ENCODE measurements at places on chromosomes 7 and 10.
A peak's percentile ranks its signal among the peaks of the same experiment; 100 is the strongest.

DNA sequence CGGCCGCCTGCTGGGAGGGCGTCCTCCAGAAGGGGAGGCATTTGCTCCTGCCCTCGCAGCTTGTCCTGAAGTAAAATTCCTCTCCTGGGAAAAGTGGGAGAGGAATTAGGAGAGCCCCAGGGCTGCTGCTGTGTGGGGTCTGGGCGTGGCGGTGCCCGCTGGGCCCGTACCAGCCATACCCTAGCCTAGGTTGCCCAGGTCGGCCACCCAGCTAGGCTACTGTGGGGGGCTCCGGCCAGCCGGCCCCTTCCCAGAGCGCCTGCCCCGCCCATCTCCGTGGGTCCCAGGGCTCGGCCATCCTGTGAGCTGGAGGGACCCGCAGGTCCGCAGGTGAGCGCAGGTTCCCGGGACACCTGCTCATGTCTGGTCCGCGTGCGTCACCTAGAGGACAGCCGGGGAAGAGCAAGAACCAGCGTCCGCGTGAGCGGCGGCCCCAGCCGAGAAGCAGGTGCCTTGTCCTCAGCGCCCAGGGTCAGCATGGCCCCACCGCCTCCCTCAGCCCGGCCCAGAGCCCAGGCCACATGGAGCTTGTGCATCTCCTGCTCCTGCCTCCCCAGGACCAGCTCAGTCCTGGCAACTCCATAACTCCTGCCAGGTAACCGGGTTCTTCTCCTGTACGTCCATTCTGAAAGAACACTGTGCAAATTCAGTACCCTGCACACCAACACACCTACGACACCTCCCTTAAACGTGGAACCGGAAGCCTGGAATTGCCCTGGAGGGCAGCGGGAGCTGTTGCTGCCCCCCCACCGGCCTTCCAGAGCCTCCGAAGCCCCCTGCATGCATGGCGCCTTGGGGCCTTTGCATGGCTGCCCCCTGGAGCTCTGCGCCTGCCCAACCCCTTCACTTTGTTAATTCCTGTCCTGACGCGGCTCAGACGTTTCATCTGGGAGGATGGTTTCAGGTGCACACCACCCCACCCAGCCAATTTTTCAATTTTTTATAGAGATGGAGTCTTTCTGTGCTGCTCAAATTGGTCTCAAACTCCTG is 22.8 kb upstream of the FOXL3 start:
- no peak for DNase-seq

DNA sequence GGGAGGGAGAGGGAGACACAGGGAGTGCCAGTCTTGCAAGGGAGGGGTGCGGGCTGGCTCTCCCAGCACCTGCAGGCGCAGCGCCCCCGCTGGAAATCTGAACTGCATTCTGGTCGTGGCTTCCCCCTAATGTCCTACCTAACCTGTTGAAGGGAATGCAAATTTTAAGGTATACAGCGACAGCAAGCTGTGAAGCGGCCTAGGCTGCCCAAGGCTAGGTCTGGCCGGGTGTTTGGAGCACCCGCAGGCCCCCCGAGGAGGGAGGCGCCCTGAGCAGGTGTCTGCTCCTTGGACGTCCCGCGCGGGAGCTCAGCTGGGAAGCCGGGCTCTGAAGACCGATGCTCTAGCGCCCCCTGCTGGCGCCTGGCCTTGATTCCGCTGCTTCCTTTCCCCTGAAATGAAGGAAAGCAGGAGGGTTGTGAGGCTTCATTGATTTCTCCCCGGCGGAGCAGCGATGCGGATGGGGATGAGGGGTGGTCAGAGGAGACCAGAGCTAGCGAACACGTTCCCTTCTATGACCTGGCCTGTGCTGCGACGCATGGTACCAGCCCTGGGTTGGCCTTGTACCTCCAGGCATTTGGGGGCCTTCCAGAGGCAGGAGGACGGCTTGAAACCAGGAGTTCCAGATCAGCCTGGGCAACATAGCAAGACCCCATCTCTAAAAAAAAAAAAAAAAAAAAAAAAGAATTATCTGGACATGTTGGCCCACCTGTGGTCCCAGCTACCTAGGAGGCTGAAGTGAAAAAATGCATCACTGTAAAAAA is 601.3 kb downstream of the GALNT17 start:
- peak; percentile 48 for DNase-seq

DNA sequence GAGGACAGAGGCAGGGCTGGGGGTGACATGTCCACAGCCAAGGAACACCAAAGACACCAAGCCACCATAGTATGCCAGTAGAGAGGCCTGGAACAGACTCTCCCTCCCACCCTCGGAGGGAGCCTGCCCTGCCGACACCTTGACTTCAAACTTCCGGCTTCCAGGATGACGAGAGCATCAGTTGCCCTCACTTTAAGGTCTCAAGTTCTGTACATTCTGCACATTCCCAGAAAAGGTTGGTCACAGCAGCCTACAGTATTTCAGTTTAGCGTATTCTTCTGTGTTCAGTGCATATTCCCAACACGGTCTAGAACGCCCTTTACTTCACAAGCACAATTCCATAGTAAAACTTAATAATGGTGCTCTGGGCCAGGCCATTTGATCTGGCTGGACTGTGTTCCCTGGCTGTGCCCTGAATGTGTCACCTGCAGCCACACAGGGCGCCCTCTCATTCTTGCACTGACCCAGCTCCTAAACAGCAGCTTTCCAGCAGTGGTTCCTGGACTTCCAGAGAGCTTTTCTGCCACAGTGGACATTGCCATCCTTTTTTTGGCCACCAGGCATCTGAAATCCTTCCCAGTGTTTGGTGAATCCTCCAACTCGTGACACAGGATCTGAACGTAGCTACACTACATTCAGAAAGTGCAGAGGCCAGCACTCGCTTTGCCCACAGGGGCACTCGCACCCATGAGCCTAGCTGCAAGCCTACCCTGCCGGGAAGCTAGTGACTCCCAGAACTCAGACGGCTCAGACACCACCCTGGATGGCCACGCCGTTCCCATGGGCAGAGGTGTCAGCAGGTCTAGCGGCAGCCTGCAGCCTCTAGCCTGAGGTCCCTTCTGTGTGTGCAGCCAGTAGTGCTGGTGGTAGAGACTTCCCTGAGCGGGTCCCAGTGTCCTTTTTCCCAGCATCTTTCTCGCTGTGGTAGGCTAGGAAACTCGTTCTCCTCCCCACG is 36.4 kb upstream of the INSIG1 start:
- no peak for DNase-seq

DNA sequence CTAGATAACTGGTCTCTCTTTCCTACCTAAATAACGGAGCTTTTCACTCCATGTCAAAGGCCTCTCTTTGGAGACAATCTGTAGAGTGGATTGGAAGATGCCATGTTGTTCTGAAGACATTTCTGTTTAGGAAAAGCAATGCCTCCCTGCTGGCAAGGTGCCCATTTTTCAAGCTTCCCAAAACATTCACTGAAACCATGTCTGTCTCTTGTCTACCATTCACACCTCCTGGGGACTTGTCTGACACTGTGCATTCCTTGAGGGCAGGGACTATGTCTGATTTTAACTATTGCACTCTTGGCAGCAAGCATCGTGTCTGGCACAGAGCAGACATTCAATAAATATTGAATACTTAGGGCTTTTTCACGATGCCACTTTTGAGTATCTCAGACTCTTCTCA is 528.9 kb upstream of the NRP1 start:
- no peak for DNase-seq

- peak; percentile 51 for DNase-seq
Observed at GRCh38 chr10:82668221-82668895, 793.4 kb downstream of the NRG3 start.

GRCh38 chr10:51972733-51973346 is 273.4 kb upstream of the CSTF2T start:
- no peak for DNase-seq

- DNase-seq, result no peak
Observed at GRCh38 chr10:116132780-116133399, 140.1 kb downstream of the GFRA1 start.

All from fibroblast of the aortic adventitia (primary cell).